ENCODE measurements at places on chromosomes 5 and 9.

DNA sequence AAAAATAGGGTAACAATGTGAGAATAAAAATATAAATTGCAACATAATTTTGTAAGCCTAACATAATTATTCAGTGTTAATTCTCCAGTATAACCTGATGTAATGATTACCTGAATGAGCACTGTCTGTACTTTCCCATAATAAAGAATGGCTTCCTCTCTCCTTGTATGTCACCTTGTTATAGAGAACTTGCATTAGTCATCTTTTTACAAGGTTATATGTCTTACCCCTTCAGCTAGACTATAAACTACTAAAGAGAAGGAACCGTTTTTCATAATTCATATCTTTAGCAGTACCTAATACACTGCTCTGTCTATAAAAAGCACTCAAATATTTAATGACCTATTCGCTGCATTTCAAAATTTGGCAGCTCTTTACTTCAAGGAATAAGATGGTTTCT lies 19.8 kb downstream of the STRBP start:
- no peak for DNase-seq

DNA sequence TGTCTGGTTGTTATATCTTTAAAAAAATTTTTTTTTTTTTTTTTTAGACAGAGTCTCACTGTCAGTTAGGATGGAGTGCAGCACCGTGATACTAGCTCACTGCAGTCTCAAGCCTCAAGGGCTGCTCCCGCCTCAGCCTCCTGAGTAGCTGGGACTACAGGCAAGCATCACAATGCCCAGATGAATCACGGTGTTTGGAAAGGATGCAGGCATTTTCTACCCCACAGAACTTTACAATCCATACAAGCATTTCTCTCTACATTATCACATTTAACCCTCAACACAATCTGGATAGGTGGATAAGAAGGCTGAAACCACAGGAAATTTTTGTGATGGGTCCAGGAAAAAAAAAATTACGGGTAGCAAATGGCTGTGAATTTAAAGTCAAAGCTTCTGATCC lies 5.8 kb upstream of the PCA3 start:
- no peak for DNase-seq

DNA sequence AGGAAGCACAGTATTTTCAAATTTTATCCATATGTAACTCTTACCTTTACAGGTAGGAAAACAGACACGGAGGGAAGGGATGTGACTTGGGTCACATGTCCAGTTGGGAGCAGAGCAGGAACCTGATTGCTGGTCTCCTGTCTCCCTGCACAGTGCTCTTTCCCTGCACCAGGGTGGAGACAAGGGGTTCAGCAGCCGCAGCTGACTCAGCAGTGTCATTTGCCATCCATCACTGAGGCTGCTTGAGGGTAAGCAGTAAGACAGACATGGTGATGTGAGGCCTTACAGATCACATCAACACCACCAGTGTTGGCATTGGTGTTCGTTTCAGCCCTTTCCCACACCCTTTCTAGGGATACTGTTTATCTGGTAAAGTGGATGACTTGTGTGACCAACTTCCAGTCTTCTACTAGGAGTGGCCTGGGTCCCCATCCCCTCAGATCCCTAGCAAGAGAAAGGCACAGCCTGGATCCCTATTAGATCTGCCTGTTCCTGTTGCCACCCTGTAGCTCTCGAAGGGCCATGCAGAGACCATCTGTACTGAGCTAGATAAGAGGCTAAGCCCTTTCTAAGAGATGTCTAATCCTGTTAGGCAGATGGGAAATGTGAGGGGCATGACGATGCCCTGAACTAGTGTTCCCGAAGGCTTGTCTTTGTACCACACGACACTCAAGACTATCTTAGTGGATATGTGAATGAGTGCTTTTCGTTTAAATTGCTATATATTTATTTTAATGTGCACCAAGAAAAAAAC lies 29.1 kb downstream of the FRMPD1 start:
- no peak for DNase-seq

- no peak for DNase-seq
These were observed 62.0 kb upstream of the RANBP3L start for GRCh38 chr5:36363744-36364143.

GRCh38 chr5:141779503-141779973 lies 97.5 kb upstream of the ARAP3 start:
- no peak for DNase-seq

GRCh38 chr9:88742483-88742882 lies 207.5 kb downstream of the NXNL2 start:
- no peak for DNase-seq

DNA sequence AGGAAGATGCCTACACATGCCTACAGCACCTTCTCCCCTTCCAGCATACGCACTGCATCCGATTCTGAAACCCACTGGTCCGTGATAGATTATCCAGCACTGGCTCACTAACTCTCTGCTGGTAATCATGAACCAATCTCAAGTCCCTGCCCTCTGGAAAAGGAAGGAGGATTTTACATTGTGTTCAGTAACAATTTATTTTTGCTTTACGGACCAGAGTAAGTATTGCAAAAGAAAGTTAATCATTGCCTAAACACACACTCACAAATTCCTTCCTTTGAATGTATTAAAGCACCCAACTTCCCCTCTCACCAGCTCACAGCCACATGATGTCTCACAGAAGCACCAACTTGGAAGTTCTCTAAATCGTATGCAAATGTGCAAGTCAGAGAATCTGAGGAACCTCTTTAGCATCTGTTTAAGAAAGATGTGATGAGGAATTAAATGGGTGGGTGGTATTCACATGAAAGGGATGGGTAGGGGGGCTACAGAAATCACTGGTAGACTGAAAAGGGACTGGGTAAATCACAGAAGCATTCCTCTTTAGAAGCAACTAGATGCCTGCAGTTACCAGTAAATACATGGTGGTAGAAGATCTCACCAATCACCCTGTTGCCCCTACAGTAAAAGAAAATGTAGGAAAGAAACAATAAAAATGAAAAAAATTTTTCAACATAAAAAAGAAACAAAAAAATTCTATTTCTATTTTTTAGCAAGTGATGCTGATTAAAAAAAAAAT lies 8.4 kb downstream of the GNAQ start:
- DNase-seq: no peak

- DNase-seq: no peak
These were observed at the start of gene SPINK6 for GRCh38 chr5:148202531-148203203. Gene SPINK6 (plus strand): TSS chr5:148203042. CDS start chr5:148203097, 55 bp downstream.

GRCh38 chr9:122988920-122989621 lies 44.4 kb upstream of the GPR21 start:
- peak; percentile 73 for DNase-seq

DNA sequence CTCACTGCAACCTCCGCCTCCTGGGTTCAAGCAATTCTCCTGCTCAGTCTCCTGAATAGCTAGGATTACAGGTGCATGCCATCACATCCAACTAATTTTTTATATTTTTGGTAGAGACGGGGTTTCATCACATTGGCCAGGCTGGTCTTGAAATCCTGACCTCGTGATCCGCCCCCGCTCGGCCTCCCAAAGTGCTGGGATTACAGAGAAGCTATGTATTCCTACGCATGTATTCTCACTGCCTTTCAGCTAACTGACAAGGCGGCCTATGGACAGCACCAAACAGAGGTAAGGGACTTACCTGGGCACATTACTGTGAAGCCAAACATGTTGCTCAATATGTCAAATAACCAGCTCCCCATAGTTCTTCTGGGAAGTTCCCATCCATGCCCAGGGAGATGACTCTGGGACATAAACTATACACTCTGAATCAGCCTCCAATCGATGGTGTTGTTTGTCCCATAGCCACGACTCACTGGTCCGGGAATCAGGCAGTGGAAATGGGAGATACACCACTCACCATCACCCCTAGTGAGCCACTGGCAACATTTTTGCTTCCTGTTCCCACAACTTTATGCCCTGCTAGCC lies 114.6 kb downstream of the SYK start:
- no peak for DNase-seq

GRCh38 chr9:89425921-89426383 lies 72.0 kb downstream of the SEMA4D start:
- DNase-seq: no peak

GRCh38 chr9:134560654-134561053 lies 80.9 kb upstream of the COL5A1 start:
- no peak for DNase-seq

DNA sequence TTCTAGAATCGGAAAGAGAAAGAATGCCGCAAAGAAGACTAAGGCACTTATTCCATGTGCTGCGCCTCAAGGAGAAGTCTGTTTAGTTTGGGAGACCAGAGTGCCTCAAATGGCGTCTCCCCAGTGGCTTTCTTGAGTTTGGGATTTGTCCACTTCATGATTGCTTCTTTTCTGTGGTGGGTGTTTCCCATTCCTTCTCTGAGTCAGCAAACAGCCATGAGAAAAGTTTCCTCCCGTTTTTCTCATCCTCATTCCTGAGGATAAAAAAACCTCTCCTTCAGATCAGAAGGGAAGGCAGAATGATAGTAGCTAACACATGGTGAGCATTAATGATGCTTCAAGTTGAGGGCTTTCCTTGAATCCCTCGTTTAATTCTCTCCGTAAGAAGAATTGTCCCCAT lies 275.9 kb upstream of the WWC1 start:
- no peak for DNase-seq

DNA sequence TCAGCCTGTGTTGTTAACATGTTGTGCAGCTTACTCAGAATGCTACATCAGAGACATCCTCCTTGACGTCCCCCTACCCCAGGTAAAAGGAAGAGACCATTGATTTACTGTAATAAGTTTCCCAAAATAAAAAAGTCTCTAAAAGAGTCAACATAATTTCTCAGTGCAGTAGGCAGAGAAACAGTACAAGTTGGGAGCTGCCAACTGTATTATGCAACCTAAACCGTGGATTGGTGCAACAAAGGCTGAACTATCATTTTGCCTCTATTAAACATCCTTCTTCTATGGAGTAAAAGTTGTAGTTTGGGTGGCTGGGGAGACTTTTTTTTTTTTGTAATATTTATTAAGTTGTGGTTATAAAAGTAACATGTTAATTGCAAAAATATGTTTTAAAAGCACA lies 208.0 kb downstream of the NR3C1 start:
- DNase-seq: no peak

- DNase-seq: no peak
These were observed 124.6 kb upstream of the SARDH start for GRCh38 chr9:133862585-133863256.

DNA sequence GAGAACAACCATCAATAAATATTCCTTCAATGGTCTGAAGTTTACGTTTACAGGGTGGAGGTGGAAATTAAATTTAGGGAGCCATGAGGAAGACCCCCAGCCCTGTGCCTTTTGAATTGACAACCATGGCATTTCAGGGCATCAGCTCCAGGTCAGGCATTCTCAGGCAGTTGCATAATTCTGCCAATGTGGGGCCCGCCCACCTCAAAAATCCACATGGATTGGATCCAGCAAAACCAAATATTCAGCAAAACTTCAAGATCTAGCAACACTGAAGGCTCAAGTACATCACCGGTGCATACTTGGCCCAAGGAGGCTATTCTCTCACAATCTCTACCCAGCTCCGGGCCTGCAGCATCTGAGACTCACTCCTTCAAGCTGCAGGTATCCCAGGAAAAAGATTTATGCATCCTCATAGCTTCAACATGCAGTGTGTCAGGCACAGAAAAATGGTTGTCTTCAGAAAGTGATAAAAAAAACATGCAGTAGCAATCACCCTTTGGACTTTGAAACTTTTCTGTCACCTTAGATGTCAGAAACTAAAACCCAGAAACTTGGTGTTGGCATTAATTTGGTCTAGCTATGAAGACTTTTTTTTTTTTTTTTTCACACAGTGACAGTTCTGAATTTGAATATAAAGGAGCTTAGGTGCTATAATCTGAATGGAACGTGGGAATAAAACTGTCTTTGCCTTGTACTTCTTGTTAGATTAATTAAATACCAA lies 21.4 kb upstream of the ANXA2R start:
- no peak for DNase-seq

- DNase-seq: no peak
These were observed 27.7 kb downstream of the TUT7 start for GRCh38 chr9:86326536-86326935.

- DNase-seq: no peak
These were observed 1.5 kb upstream of the PRDM12 start for GRCh38 chr9:130662970-130663257.

- no peak for DNase-seq
These were observed 42.2 kb upstream of the ALDOB start for GRCh38 chr9:101477736-101478135.

DNA sequence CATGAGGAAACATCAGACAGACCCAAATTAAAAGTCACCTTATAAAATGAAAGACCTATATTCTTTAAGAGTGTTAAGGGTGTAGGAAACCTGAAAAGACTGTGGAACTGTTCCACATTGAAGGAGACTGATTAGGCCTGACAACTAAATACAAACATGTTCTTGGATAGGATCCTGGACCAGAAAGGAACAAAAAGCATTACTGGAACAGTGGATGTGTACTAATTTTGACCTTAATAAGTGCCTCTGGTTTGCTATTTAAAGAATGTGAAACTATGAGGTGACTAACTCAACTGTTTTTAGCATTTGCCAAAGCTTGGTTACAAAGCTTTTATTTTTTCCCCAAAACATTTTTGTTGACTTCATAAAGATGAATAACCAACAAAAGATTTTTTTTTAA lies 340.6 kb downstream of the CAAP1 start:
- DNase-seq: no peak

DNA sequence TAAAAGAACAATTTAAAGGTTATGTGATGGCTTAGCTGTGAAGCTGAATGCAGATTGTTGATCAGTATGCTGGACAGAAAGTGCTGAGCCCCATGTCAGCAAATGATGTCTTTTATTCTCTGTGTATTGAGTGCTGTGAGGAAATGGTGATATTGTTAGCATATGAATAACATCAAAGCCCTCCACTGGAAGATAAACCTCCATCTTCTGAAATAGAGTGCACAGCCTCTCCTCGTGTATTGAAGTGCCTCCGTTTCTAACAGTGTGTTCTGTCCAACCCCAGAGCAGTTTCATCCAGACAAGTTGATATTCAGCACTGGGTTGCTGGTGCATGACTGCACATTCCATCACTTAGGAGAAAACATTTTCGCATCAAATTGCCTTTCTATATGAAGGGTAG lies 242.9 kb downstream of the CSNK1G3 start:
- no peak for DNase-seq

DNA sequence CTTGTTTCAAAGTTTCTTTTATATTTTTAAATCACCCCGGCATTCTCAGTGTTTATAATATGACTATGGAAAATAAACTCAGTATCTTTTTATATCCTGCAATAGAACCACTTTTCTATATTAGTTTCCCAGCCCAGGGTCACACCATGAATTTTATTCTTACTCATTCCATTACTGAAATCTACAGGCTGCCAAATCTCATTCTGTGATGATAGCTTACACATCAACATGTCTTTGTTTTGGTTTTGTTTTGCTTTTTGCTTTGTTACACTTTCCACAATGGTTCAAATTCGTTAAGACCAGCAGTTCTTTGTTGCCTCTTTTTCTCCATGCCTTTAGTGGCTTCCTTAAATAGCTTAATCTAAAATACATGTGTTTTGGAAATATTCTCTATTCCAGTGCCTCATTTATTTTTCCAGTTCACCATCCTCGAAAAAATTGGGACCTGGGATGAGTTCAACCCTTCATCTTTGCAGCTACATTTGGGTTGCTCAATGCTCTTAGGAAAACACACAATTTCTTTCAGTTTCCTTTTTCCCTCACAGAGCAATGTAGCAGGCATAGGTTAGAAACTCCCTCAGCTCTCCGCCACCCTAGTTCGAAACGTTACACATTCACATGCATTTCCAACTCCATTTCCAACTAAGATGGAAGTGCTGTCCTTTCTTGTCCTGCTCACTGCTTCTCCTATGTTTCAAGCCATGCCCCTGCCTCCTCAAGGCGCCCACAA lies 1146.3 kb downstream of the MAT2B start:
- DNase-seq: peak; percentile 9
